Suppressor macrophage (primary cell): ENCODE measurements at places on chromosomes 5 and 9.
A peak's percentile ranks its signal among the peaks of the same experiment; 100 is the strongest.

GRCh38 chr9:20707708-20708107 is 23.6 kb downstream of the FOCAD start:
- no peak for DNase-seq

GRCh38 chr9:129907201-129907600 is 71.9 kb downstream of the USP20 start:
- no peak for DNase-seq

DNA sequence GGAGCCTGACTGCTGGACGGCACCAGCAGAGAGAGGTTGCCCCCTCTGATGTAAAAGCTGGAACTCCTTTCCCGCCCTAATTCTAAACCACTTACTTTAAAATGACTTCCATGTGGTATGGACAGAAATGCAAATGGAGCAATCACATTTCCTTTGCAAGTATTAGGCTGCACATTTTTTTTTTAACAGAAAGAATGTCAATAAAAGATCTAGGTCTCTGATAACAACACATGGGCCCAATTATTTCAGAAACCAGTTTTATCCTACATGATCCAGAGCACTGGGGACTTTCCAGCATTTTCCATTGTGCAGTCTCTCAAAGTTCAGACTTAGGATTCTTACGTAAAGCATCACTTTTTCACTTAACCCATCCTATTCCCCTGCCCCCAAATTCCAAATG is 203.7 kb downstream of the NXNL2 start:
- DNase-seq, result no peak

- DNase-seq, result peak; percentile 98
These were observed 7.7 kb upstream of the CFAP157 start for GRCh38 chr9:127698985-127699670.

GRCh38 chr5:157484768-157485167 is 24.8 kb downstream of the NIPAL4 start:
- peak; percentile 82 for DNase-seq

- DNase-seq, result no peak
These were observed 20.7 kb upstream of the ZNF782 start for GRCh38 chr9:96874947-96875460.

- DNase-seq, result peak; percentile 44
These were observed 709 bp downstream of the UAP1L1 start for GRCh38 chr9:137077758-137078693.

- no peak for DNase-seq
These were observed 141.9 kb downstream of the HMHB1 start for GRCh38 chr5:143953851-143954250.

DNA sequence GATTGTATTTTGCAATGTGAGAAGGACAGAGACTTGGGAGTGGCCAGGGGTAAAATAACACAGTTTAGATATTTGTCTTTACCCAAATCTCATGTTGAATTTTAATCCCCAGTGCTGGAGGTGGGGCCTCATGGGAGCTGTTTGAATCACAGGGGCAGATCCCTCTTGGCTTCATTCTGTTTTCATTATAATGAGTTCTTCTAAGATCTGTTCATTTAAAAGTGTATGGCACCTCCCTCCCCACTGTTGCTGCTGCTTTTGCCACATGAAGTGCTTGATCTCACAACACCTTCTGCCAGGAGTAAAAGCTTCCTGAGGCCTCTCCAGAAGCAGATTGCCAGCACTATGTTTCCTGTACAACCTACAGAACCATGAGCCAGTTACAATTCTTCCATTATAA is 28.1 kb downstream of the COX7C start:
- DNase-seq, result no peak

- no peak for DNase-seq
These were observed at the start of gene PCDHA11 for GRCh38 chr5:140868721-140869554. PCDHA11 (plus strand) TSS chr5:140868957; CDS start chr5:140869104, 147 bp downstream.

DNA sequence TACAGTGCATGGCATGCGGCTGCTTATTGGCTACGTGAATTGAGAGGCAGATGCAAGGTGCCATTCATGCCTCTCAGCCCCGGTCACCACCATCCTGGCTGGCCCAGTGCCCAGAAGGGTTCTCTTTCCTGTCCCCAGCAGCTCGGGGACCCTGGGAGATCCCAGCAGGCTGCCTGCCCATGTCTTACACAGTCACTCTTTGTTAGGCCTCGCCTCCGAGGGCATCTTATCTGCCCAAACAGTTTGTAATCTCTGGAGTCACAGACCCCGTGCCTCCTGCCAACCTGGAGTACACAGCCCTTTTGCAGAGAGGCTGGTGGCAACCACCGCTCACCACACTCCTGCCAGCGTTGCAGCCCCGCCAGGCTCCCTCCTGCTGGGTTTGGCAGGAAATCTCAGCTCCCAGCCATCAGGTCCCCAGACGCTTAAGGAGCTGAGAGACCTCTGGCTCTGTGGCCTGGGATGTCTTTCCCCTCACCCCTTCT is 7.0 kb upstream of the AK1 start:
- DNase-seq, result no peak

- DNase-seq, result peak; percentile 67
These were observed 341.3 kb downstream of the RASEF start for GRCh38 chr9:82721593-82721992.

GRCh38 chr5:110341836-110342235 is 384.6 kb downstream of the TMEM232 start:
- no peak for DNase-seq

GRCh38 chr5:160516696-160517530 is 95.3 kb downstream of the PTTG1 start:
- DNase-seq, result no peak

GRCh38 chr9:36191290-36191645 is 547 bp downstream of the CLTA start:
- DNase-seq, result peak; percentile 71

- no peak for DNase-seq
These were observed 104.7 kb upstream of the ELL2 start for GRCh38 chr5:96066386-96066719.
